CD4-positive, alpha-beta T cell treated with Interleukin-12 subunit alpha and Interleukin-12 subunit beta, for 1 hour (primary cell): ENCODE measurements at places on chromosomes 5 and 9.
A peak's percentile ranks its signal among the peaks of the same experiment; 100 is the strongest.

DNA sequence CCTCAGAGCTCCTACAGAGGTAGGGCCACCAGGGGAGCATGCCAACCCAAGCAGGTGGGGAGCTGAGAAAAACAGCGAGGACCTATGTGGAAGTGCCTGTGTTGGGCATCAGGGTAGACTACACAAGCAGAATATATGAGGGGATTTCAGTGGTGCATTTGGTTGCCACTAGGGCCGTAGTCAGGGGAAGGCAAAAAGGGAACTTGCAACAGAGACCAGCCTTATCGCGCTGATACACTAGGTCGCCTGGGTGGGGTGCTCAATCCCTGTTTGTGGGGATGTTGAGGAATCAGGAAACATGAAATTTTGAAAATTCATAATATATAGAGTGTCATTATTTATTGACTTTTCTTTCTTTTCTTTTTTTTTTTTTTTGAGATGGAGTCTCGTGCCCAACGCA is 370.9 kb upstream of the PRR16 start:
- no peak for DNase-seq

DNA sequence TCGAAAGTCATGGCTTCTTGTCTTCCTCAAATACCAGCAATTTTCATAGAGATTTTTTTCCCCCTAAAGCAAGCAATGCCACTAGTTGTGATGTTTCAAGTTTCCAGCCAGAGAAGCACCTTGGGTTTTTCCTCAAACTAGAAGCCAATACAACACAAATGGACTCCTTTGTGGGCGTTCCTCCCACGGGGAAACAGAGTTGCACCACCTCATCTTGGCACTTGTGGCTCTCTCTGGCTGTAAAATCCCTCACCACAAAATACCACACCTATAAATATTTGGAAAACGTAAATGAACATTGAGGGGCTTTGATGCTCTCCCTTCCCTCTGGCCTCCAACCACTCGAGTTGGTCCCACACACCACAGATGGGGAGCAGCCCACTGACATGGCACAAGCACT is 67.2 kb upstream of the PCA3 start:
- DNase-seq: no peak

DNA sequence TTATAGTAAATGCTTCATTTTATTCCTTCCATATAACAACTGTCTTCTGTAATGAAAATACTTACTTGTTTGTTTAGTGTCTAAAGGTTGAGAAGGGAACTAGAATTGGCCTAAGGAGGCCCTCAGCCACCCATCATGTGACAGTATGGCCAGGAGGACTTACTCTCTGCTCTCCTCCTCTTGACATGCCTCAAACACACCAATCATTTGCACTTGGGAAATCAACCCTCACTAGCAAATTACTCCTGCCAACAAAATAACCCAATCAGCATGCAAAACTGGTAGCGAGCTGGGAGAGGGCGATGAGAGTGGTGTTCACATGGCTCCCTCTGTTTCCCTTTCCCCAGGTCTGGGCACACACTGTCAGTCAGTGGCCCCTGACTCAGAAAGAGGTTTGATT is 58.6 kb upstream of the MEF2C start:
- DNase-seq: no peak

- no peak for DNase-seq
Observed at GRCh38 chr5:72584466-72584865, 77.3 kb upstream of the ZNF366 start.

GRCh38 chr5:372556-372995 is 51.1 kb downstream of the AHRR start:
- DNase-seq: no peak

GRCh38 chr9:133645021-133645765 is 9.0 kb downstream of the DBH start:
- DNase-seq: no peak

- DNase-seq: no peak
Observed at GRCh38 chr5:128579639-128580038, 41.6 kb upstream of the FBN2 start.

DNA sequence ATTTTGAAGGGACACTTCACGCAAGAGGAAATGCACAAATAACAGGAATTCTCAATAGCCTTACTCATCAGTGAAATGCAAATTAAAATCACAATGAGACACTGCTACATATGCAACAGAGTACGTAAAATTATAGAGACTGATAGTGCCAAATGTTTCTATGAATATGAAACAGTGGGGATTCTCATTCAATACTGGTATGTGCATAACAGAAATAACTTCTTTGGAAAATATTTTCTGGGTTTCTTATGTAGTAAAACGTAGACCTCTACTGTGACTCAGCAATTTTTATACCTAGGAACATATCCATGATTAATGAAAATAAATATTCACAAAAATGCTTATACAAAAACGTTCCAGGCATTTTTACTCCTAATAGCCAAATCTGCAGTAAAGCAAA is 1625.2 kb downstream of the MAT2B start:
- DNase-seq: no peak

GRCh38 chr9:99823681-99824377 is 2.1 kb downstream of the NR4A3 start:
- peak; percentile 60 for DNase-seq
